ENCODE measurements at places on chromosomes 6 and 20. TPM values are rescaled to one million over a fixed set of nuclear protein-coding genes. Genes with fewer than 3 reads are reported as not detected.

Gene CABLES2
- total RNA-seq, result 3.0 TPM

Gene RNF182
- 0.70 TPM for total RNA-seq

Gene ANKRD66
- not detected for total RNA-seq

Gene DDX43
- 0.09 TPM for total RNA-seq

Gene EEF1A2
- total RNA-seq, result 0.09 TPM

Gene RFX6
- not detected for total RNA-seq

Gene CALHM6
- 0.68 TPM for total RNA-seq

Gene CPXM1
- 13.2 TPM for total RNA-seq

Gene TCF21
- total RNA-seq, result 1.5 TPM

Gene PLEKHG1
- 0.58 TPM for total RNA-seq

Gene ZNF451
- 15.8 TPM for total RNA-seq

Gene RWDD2A
- total RNA-seq, result 3.2 TPM

Gene SPATS1
- not detected for total RNA-seq

Gene LY6G6C
- total RNA-seq, result not detected

Gene DEFB128
- total RNA-seq, result not detected

Gene SIRPB2
- total RNA-seq, result not detected

Gene FAXC
- total RNA-seq, result 0.26 TPM

Gene GRIK2
- total RNA-seq, result 2.3 TPM

Gene BTNL2
- not detected for total RNA-seq

Gene NMBR
- not detected for total RNA-seq

Gene KIF25
- total RNA-seq, result not detected

Gene HLA-DRB5
- not detected for total RNA-seq

Gene PDYN
- not detected for total RNA-seq

Gene KIF13A
- 15.1 TPM for total RNA-seq

Gene LBP
- not detected for total RNA-seq

Gene COMMD7
- total RNA-seq, result 18.0 TPM

Gene FARS2
- 7.0 TPM for total RNA-seq

Gene RSPH9
- total RNA-seq, result 1.2 TPM

Gene FAM83D
- 4.4 TPM for total RNA-seq

Gene ELOVL2
- 0.09 TPM for total RNA-seq

Gene RBPJL
- total RNA-seq, result not detected

Gene ESR1
- total RNA-seq, result not detected

Gene CFAP206
- total RNA-seq, result not detected

Gene ACSS1
- total RNA-seq, result 34.0 TPM

Gene KCNG1
- total RNA-seq, result 28.1 TPM

Gene TCFL5
- total RNA-seq, result 14.2 TPM

Gene CLVS2
- total RNA-seq, result not detected

Gene CD109
- total RNA-seq, result 16.6 TPM

Gene LATS1
- total RNA-seq, result 6.9 TPM

Gene TAAR5
- total RNA-seq, result not detected

Gene MTHFD1L
- 33.3 TPM for total RNA-seq

Gene SGK2
- total RNA-seq, result not detected

Gene SLC12A5
- not detected for total RNA-seq

Gene COL10A1
- total RNA-seq, result under 0.01 TPM

Gene MRAP2
- not detected for total RNA-seq

Gene CNR1
- 8.3 TPM for total RNA-seq

Gene SLC17A2
- 1.7 TPM for total RNA-seq

Gene GNMT
- total RNA-seq, result not detected

Gene POU5F1
- total RNA-seq, result not detected

Gene MYL9
- 230 TPM for total RNA-seq

Gene NRN1
- not detected for total RNA-seq

Data from pericardium fibroblast (primary cell).